ENCODE measurements at places on chromosomes 13 and 19.

DNA sequence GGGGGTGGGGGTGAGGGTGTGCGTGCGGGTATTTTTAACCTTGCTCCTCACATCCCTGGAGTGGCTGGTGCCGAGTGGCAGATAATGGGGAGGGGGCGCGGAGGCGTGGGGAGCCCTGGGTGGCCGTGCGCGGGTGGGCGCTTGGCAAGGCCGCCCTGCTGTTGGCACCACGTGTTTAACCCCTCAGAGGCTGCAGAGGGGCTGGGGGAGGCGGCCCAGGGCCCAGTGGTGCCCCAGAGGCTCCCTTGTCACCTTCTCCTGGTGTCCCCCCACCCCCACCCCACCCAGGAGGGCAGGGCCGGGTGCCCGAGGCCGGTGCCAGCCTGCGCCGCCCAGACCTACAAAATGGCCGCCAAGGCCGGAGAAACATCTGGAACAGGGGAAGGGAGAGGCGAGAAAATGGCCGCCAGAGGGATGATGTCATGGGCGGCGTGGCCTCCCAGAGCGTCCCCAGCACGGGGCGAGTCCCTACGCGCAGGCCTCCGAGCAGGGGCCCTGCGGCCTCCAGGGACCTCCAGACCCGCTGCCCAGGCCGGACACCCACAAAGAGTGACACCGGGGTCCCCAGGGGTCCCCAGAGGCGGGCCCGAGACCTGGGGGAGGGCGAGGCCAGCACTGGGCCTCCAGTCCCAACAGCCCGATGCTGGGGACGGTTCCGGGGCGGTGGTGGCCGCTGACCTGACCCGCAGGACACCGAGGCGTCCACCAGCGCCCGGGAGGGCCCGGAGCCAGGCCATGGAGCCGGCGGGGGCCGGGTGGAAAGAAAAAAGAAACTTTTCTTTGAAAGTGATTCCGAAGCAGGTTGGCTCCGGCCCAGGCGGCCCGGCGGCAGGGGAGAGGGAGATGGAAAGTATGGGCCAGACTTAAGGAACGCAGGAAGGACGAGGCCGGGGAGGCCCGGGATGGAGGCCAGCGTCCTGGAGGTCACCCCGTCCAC, 38.2 kb downstream of the NFIC start:
- DNase-seq, result no peak

- DNase-seq, result peak; percentile 59
Measured at GRCh38 chr13:29472332-29472961, 123.0 kb downstream of the SLC7A1 start.

DNA sequence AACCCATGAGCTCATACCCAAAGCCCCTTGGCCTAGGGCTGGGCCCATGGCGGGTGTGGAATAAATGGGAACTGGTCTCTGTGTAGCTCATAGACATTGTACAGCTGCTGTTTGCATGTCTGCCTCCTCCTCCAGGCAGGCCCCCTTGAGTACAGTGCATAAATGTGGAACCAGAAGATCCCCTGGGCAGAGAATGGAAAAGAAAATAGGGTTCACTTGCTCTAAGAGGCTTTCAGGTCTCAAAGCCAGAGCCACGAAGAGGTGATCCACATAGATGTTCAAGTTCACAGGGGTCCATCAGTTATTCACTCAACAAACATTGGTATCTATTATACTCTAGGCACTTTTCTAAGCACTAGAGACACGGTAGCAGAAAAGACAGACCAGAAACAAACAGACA, 79.2 kb upstream of the CACNA1A start:
- no peak for DNase-seq

- no peak for DNase-seq
Measured at GRCh38 chr19:17848595-17849292, 962 bp upstream of the JAK3 start.

GRCh38 chr13:111005364-111005763, 90.5 kb upstream of the ANKRD10 start:
- no peak for DNase-seq

- no peak for DNase-seq
Measured at GRCh38 chr13:66111628-66112027, 1118.5 kb downstream of the PCDH9 start.

DNA sequence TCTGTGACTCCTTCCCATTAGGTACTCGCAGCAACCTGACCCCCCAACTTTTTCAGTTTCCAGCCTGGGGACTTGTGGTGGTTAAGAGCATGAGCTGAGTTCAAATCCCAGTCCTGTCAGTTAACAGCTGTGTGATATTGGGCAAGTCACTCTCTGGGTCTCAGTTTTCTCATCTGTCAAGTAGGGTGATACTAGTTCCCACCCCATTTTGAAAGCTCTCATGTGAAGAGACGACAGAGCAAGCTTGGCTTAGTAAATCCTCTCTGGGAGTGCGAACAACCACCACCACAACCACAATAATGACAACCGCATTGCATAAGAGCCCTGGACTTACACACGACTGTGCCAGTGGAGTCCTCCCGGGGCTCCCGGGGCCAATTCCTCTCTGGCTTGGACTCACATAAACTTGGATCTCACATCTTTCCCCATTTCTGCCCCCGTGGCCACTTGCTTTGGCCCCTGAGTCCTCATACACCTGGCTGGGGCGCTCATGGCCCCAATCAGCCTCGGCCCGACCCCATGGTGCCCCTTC, 454 bp downstream of the BLVRB start:
- peak; percentile 92 for DNase-seq

- no peak for DNase-seq
Measured at GRCh38 chr13:53121919-53122318, 93.3 kb downstream of the OLFM4 start.

GRCh38 chr13:42038661-42039456, 9.6 kb upstream of the DGKH start:
- no peak for DNase-seq

DNA sequence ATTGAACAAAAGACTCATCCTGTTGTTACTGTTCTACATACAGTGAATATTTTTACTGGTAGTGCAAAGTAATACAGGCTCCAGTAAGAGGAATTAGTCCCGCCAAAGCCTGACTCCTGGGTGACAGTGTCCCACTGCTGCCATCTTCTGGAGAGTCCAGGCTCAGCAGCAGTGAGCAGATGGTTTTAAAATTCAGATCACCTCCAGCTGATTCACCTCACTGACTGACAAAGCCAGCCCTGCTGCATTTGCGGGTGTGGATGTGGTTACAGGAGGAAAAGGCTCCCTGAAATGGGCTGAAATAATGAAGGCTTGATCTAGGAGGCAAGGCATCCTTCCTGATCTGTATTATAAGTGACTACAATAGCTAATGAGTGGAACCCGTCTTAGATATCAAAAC, 18.3 kb downstream of the PABPC3 start:
- DNase-seq, result peak; percentile 81

GRCh38 chr13:84296401-84296800, 414.1 kb upstream of the SLITRK1 start:
- DNase-seq, result no peak

GRCh38 chr19:6247007-6247288, 32.8 kb downstream of the MLLT1 start:
- no peak for DNase-seq

GRCh38 chr19:46347985-46348384, 1.1 kb downstream of the PPP5C start:
- no peak for DNase-seq

GRCh38 chr13:94483970-94484369, 4.5 kb upstream of the DCT start:
- DNase-seq, result no peak

DNA sequence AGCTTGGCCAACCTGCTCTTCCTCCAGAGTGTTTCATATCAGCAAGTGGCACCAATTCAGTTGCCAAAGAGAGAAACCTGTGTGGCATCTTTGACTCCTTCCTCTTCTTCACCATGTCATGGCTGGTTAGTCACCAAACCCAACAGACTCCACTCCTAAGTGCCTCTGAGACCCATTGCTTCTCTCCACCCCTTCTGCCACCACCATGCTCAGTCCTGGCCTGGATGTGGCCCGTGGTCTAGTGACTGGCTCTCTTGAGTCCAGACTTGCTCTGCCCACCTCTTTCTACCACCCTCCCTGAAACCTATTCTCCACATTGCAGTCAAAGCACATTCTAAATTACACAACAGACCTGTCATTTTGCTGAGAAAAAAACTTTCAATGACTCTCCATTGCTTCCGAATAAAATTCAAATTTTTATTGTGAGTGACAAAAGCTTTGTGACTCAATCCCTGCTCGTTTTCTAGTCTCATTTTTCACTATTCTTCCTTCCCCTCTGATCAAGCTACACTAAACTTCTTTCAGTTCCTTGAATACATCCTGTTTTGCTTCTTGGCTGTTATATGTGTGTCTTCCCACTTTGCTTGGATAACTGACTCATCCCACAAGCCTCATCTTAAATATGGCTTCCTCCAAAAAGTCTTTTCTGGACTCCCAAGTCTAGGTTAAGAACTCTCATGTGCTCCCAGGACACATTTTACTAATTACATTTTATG, 12.0 kb upstream of the TNFSF11 start:
- no peak for DNase-seq

DNA sequence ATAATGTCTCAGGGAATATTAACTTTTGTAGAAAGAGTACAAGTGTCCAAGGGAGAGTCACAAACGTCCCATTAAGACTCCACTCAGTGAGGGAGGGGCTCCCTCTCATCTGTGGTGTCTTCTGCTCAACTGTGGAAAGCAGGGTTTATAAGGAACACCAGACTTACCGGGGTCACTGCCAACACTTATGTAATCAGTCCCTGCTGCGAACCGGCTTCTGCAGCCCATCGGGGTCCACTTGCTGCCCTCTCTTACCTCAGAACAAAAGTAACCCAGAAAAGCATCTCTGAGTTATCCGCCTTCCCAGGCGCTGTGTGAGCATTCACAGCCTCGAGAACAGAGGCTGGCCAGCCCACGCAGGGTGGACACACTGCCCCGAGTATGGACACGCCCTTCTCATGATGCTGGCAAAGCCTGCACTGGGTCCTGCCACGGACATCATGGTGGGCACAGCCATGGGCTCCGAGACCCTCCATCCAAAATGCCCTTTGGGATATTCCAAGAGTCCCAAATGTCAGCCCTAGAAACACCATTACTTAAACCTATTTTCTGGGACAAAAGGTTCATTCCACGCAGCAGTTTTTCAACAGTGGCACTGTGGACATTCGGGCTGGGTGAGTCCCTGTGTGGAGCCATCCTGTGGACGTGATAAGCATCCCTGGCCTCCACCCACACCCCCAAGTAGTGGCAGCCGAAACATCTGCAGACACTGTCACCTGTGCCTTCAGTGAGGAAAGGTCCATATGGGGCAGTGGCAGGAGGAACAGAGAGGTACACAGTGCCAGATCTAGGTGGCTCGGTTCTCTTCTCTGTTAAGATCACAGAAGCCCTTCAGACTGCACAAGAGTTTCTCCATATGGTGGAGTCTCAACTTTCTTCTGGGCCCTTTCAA, 63.9 kb downstream of the STK24 start:
- no peak for DNase-seq

DNA sequence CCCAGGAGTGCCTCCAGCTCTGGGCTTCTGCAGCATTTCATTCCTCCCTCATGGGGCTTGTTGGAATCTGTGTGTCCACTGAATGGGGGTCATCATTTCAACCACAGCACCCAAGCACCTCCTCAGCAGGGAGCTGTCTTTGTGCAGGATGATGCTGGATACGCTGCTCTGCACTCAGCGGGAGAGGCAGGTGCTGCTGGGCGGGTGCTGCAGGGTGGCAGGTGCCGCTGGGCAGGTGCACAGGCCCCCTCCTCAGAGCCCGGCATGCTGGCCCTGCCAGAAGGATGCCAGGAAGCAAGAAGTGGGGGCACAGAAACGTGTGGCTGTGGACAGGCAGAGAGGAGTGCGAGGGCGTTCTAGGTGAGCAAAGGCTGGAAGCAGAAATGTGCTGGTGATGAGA, 121.8 kb upstream of the VSTM2B start:
- no peak for DNase-seq

DNA sequence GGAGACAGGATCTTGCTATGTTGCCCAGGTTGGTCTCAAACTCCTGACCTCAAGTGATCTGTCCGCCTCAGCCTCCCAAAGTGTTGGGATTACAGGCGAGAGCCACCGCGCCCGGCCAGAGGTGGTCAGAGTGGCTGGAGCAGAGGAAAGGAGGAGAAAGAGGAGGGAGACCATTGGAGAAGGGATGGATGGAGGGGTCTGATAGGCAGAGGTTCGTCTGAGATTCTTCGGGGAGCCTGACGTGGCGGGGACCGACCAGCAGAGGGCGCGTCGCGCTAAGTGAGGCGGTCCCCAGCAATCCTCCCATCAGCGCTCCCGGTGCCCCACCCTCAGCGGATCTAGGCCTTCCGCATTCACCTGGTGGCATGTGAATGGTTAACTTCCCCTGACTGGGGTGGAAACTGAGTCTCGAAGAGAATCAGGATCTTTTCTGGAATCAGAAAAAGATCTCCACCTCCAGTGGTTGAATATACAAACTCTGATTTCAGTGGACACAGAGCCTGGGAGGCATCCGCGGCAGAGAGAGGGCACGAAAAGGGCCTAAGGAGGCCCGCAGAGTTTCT, 8.8 kb downstream of the GTPBP3 start:
- peak; percentile 54 for DNase-seq

DNA sequence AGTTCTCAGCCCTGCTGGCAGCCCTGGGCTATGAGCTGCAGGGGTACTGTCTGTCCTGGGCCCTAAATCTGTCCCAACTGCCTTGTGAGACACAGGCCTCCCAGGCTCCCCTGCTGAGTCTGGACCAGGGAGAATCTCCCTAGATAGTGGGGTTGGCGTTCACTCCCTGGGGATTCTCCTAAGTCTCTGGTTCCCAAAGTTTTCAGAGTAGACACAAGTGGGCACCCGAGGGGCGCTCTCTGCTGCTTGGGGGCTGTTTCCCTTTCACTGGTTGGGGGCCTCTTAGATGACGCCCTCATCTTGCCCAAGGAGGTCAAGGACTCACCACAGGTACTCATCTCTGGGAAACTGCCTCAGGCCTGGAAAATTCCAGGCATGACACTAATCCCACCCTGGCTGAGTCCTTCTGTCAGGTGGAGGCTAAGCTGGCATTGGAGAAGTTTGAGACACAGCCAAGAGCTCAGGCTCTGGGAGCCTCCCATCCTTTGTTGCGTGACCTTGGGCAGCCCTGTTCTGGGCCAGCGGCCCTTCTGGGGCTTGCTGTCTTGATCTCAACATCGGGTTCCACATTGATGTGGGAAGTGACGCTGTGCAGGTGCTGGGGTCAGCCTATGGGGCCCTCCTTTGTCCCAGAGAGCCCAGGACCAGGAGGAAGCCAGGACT, 3.9 kb downstream of the RPL18A start:
- DNase-seq, result no peak

DNA sequence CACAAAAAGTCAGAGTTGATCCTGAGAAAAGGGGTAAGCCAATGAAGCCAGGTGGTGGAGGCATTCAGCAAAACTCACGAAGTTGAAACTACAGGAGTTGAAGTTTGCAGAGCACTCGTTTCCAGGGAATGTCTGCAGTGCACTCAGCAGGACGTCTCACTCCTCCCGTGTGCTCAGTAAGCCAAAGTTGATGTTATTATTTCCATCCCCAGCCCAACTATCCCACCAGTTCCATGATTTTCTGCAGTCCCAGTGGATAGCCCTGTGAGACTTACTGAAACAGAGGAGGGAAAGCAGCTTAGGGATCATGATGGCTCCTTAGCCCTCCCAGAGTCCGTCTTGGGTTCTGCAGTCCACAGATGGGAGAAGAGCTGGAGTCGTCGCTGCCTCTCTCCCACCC, at the start of gene TARM1:
Gene TARM1 (minus strand): TSS at position 334 of the 400 bp plus-strand sequence. CDS start 25 bp downstream, at position 309.
- DNase-seq, result no peak
